Aorta (tissue), 5 donors: ENCODE measurements at places on chromosomes 16 and 17. TPM values are rescaled to one million over a fixed set of nuclear protein-coding genes. Genes with fewer than 3 reads are reported as not detected.
A peak's percentile ranks its signal among the peaks of the same experiment; 100 is the strongest.

DNA sequence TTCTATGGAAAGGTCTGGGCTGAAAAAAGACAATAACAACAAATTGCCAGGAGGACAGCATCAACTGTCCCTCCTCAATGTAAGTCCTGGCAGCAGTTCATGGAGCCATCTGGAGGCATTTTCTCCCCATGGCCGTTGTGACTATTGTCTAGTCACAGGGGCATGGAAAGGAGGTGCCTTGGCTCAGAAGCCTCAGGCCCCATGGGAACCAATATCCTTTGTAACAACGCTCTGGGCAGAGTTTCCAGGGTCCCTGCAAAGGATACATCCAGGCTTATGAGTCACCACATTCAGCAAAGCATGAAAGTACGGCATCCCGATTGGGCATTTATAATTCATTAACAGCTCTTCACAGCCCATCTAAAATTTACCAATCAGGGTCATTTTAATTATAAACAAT is 85.2 kb downstream of the GLG1 start:
- DNase-seq: no peak
- no peaks in the 10 kb centered on the region for H3K27me3 ChIP-seq
- no peaks in the 10 kb centered on the region for H3K36me3 ChIP-seq
- no peak overlapping the region for H3K27ac ChIP-seq
- no peak overlapping the region for H3K4me3 ChIP-seq

The C1QTNF1 gene
- polyA plus RNA-seq: 98.8 TPM

GRCh38 chr16:78286065-78286464 is 186.6 kb downstream of the WWOX start:
- DNase-seq: no peak
- no peaks in the 10 kb centered on the region for H3K36me3 ChIP-seq
- H3K27ac ChIP-seq: no peak overlapping the region
- H3K27me3 ChIP-seq: no peaks in the 10 kb centered on the region
- no peaks in the 10 kb centered on the region for H3K4me1 ChIP-seq

- H3K36me3 ChIP-seq: no peaks in the 10 kb centered on the region
- peak; percentile 48 for DNase-seq
- H3K27ac ChIP-seq: no peak overlapping the region
- no peak overlapping the region for H3K4me3 ChIP-seq
- no peaks in the 10 kb centered on the region for H3K4me1 ChIP-seq
Observed at GRCh38 chr17:27345141-27345904, 51.4 kb downstream of the WSB1 start.

DNA sequence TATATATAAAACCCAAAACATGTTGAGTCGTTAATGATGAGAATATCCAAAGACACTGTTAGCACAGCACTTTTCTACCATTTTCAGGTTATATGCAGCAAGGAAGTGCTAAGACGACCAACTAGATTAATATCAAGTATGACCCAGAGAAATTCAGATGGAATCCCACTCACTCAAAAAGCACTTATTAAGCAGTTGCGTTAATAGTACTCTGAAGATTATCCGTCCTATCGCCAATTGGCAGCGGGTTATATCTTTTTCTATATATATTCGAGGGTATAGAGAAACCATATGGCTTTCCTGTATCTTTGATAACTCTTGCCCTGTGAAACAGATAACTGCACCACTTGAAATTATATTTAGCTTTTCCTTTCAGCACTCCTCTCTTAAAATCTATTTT is 1.1 kb downstream of the CRLF3 start:
- no peaks in the 10 kb centered on the region for H3K36me3 ChIP-seq
- no peak for DNase-seq
- no peaks in the 10 kb centered on the region for H3K27me3 ChIP-seq
- H3K27ac ChIP-seq: no peak overlapping the region

DNA sequence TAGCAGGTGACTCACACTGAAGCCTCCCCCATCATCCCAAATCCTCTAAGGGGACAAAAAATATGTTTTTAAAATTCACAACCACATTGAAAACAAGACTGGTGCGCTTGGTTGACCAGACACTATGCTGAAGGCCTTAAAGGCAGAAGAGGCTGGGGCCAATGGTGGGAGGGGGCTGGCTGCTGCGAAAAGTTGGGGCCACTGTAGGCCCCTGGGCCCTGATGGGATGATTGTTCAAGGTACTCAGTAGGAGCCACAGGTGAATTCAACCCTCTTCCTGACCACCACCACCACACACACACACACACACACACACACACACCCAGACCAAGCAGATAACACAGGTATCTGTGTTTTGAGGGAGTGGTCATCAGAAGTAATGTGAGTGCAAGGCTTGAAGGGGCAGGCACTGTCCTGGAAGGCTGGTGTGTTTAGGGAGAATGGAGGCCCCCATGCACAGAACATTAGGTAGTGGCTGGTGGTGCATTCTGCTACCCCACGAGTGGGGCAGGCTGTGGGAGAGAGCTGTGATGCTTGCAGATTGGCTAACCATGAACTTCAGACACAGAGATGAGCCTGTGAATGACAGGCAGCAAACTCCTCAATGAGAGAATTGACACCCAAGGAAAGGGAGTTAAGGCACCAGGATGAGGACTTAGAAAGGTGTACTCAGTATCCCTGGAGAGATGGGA is 55.0 kb downstream of the NT5M start:
- H3K4me3 ChIP-seq: no peak overlapping the region
- DNase-seq: no peak
- no peaks in the 10 kb centered on the region for H3K4me1 ChIP-seq
- no peaks in the 10 kb centered on the region for H3K27me3 ChIP-seq

GRCh38 chr16:47979616-47980182 is 176.1 kb downstream of the ABCC12 start:
- DNase-seq: no peak
- H3K27ac ChIP-seq: no peak overlapping the region
- no peak overlapping the region for H3K4me3 ChIP-seq
- H3K4me1 ChIP-seq: no peaks in the 10 kb centered on the region
- no peaks in the 10 kb centered on the region for H3K27me3 ChIP-seq

GRCh38 chr17:47996201-47996600 is 25.3 kb downstream of the CDK5RAP3 start:
- H3K4me1 ChIP-seq: no peaks in the 10 kb centered on the region
- no peaks in the 10 kb centered on the region for H3K36me3 ChIP-seq
- no peak overlapping the region for H3K4me3 ChIP-seq
- H3K27me3 ChIP-seq: no peaks in the 10 kb centered on the region

DNA sequence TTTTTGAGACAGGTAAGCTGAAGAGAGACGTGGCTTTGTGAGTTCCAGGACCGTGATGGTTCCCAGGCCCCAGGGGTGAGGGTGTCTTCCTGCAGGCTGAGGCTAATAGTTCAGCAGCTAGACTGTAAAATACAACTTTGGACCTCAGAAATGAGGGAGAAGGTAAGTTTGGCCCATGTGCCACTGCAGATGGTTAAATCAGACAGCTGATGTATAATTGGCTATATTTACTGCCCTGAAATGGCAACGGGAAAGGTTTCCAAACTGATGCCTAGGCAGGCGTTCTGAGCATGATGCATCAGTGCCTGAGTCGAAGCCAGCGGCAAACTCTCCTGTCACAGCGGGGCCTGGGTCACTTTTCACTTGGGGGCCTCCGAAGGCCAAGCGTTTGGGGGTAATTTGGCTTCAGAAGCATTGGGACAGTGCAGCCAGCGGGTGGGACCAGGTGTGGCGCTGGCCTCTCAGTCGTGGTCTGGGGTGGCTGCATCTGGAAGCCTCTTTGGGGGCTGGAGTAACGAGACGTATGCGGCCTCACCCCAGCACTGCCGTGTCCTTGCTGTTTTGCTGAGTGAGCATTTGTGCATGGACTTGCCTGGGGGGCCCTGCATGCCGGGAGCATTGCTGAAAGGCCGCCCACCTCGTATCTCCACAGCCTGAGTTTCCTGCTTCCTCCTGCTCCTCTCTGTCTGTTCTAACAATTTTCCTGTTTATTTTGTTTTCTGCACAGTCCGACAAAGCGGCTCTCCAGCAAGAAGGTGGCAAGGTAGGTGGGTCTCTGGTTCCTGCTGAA is 31.2 kb upstream of the CAPN15 start:
- no peaks in the 10 kb centered on the region for H3K27me3 ChIP-seq
- H3K4me3 ChIP-seq: no peak overlapping the region

- no peaks in the 10 kb centered on the region for H3K36me3 ChIP-seq
- H3K27ac ChIP-seq: no peak overlapping the region
- no peaks in the 10 kb centered on the region for H3K4me1 ChIP-seq
- DNase-seq: no peak
- H3K4me3 ChIP-seq: peak overlapping the region; percentile 14
Observed at GRCh38 chr17:13538841-13539411, 62.8 kb downstream of the HS3ST3A1 start.

The ABCA6 gene
- 39.8 TPM for polyA plus RNA-seq

- no peaks in the 10 kb centered on the region for H3K36me3 ChIP-seq
- H3K27me3 ChIP-seq: no peaks in the 10 kb centered on the region
Observed at GRCh38 chr16:17345043-17345442, 125.7 kb downstream of the XYLT1 start.

- DNase-seq: peak; percentile 81
- H3K27me3 ChIP-seq: no peaks in the 10 kb centered on the region
- no peak overlapping the region for H3K4me3 ChIP-seq
- H3K4me1 ChIP-seq: no peaks in the 10 kb centered on the region
Observed at GRCh38 chr17:5097101-5097834, 14.4 kb downstream of the ZNF232 start.

- H3K4me1 ChIP-seq: no peaks in the 10 kb centered on the region
- H3K36me3 ChIP-seq: no peaks in the 10 kb centered on the region
- H3K4me3 ChIP-seq: no peak overlapping the region
Observed at GRCh38 chr17:1324201-1324771, 44.8 kb downstream of the TRARG1 start.

DNA sequence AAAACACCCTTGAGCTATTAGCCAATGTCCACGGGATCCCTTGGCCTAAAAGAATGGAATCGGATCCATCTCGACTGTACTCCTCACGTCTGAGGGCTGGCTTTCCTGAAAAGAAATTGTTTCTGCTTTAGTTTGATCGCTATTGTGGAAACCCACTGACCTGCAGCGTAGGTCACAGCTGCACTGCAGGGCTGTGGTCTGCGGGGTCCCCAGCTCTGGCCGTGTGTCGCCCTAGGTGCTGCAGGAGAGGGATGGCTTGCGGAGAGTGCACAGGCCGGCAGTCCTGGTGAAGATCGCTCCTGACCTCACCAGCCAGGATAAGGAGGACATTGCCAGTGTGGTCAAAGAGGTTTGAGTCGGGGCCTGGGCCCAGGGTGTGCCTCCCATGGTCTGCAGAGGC is 13.6 kb downstream of the DHODH start:
- no peak overlapping the region for H3K4me3 ChIP-seq
- DNase-seq: no peak
- H3K4me1 ChIP-seq: no peaks in the 10 kb centered on the region
- no peaks in the 10 kb centered on the region for H3K36me3 ChIP-seq
- no peak overlapping the region for H3K27ac ChIP-seq

The ELAC2 gene
- polyA plus RNA-seq: 10.8 TPM

GRCh38 chr17:31374094-31374447 is 17.4 kb upstream of the RAB11FIP4 start:
- no peak overlapping the region for H3K27ac ChIP-seq
- no peak overlapping the region for H3K4me3 ChIP-seq
- H3K36me3 ChIP-seq: peaks cover 3% of the 10 kb centered on the region
- no peak for DNase-seq

The TBC1D3I gene
- polyA plus RNA-seq: 2.6 TPM

The MPV17L gene
- 2.1 TPM for polyA plus RNA-seq

DNA sequence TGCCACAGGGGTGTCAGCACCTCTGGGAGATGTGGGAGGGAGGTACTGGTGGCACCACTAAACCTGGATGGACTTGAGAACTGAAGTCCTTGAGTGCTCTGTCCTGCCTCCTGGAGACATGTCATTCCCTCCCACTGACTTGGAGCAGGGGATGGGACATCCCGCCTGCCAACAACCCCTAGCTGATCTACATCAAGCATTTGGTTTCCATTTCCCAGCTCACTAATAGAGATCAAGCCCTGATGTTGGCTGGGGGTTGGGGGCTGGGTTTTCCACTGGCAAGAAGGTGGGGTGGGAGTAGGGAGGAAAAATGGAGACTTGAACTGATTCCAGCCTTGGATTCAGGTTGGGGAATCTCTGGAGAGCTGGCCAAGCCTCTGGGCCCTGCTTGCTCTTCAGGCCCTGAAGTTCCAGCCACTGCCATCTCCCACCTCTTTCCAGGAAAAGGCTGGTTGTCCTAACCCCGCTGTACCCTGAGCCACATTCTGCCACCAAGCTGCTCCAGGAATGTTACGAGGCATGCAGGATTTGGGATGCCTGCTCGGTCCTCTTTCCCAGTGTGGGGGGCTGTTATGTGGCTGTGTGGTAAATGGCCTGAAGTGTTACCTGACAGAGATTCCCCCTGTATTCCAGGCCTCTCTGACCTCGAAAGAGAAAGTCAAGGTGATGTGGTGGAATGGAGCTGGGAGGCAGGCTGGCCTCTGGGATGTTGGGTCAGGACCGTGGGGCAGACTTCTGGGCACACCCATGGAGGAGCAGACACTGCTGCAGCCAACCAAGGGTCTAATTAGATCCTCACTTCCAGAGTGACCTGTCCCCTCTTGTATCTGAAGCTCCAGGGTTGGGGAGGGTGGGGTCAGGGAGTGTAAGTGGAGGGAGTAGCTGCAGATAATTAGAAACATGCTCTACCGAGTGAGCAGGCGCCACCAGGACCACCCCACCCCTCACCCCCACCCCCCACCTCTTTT is 16.7 kb downstream of the IGFBP4 start:
- DNase-seq: no peak
- H3K36me3 ChIP-seq: no peaks in the 10 kb centered on the region
- H3K4me3 ChIP-seq: no peak overlapping the region
- H3K4me1 ChIP-seq: no peaks in the 10 kb centered on the region
- no peak overlapping the region for H3K27ac ChIP-seq

GRCh38 chr16:82833378-82833993 is 206.7 kb downstream of the CDH13 start:
- H3K36me3 ChIP-seq: no peaks in the 10 kb centered on the region
- no peaks in the 10 kb centered on the region for H3K27me3 ChIP-seq
- no peak overlapping the region for H3K4me3 ChIP-seq
- no peak for DNase-seq
- no peak overlapping the region for H3K27ac ChIP-seq
- H3K4me1 ChIP-seq: peaks cover 4% of the 10 kb centered on the region

DNA sequence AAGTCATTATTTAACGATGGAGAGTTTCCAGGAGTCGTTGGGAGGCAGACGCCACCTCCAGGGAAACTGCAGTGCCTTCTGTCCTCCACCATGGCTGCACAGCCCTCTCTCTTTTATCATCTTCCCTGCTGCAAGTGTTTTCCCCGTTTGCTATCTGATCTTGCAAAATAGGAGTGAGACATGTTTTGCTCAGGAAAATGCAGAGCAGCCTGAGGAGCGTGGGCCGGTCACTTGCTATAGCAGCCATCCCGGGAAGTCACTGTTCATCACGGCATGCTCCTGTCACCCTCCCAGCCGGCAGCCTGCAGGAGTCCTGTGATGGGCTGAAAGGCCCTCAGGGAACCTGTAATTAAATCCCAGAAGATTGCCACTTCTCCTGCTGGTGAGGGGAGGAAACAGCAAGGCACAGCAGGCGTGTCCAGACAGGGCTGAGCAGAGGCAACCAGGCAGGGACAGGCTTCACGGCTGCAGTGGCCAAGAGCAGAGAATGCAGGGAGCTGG is 143.1 kb downstream of the GSG1L start:
- DNase-seq: no peak
- no peaks in the 10 kb centered on the region for H3K4me1 ChIP-seq
- no peaks in the 10 kb centered on the region for H3K36me3 ChIP-seq
- H3K27me3 ChIP-seq: no peaks in the 10 kb centered on the region
- H3K27ac ChIP-seq: no peak overlapping the region

The SHPK gene
- polyA plus RNA-seq: 4.3 TPM
